ENCODE measurements at places on chromosomes 6 and 20. TPM values are rescaled to one million over a fixed set of nuclear protein-coding genes. Genes with fewer than 3 reads are reported as not detected.

Gene TNNC2
- total RNA-seq: not detected

Gene CYP39A1
- total RNA-seq: 5.2 TPM

Gene HCK
- not detected for total RNA-seq

DNA sequence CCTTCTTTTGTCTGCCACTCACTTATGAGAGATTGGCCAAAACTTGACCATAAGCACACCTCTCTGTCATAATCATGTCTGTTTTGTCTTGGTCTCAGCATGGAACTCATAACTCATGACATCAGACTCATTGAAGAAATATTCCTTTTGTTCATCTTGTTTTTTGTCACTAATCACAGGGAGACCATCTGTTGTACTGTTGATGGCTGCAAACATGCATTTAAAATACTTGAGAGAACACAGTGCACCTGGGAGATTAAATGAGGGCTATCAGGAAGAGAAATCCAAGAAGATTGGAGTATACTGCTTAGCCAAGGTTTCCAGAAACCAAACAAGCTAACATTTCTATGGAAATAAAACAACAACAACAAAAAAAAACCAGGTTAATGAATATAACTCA lies 689.7 kb downstream of the EPM2A start:
- DNase-seq: no peak

GRCh38 chr6:41428996-41429421 lies 93.6 kb downstream of the NCR2 start:
- DNase-seq: peak; percentile 41

DNA sequence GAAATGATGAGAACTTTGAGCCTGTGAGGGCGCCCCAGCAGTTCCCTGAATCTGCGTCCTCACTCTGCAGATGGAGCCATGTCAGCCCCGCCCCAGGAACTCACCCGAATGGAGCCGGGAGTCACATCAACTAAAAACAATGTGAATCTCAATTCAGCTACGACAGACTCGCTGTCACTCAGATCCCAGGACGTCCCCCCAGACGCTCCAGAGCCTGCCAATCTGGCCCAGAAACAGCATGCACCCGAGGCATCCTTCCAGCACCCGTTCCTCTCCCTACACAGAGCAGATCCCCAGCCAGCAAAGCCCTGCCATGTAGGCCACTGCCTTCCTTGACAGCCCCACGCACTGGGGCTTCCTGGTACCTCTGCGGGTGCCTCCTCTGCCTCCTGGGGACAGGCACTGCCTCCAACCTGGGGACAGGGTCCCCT lies 248.0 kb downstream of the TTLL2 start:
- DNase-seq: no peak

GRCh38 chr6:32167154-32167760 lies 2.9 kb downstream of the EGFL8 start:
- no peak for DNase-seq

- DNase-seq: no peak
Observed at GRCh38 chr20:47263465-47264084, 92.9 kb downstream of the ZMYND8 start.

Measured in mammary epithelial cell (primary cell).